ENCODE measurements at places on chromosomes 5 and 9.

DNA sequence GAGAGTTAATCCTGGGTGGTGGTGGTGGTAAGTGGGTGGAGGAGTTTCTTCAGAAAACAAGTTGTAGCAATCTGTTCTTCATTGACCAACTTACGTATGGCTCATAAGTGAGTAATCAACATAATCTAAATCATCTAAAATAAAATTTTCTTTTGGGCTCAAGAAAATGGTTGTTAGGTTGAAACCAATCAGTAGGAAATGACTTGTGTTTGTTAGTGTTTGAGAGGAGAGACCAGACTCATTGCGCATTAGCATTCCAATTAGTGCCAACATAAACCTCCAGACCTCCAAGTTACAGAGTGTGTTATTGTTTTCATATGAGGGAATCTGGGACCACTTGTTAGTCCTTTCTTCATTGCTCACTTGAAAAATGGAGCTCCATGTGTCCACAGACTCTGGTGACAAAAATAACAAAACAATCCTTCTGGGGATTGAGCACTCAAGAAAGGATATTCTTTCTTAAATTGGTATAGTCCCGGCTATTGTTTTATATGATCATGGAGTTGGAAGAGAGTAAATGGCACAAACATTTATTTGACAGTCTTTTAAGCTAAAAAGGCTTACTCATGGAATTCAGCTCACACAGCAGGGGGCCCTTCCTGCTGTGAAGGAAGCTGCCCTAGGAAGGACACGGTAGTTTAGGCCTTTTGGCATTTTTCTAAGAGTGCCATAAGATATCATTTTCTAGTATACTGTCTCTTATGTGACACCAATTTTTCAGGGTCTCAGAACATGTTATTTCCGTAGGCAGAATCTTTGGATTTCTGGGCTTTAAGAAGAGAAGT, 441.1 kb downstream of the EBF1 start:
- DNase-seq = peak; percentile 59

GRCh38 chr5:177966009-177966838, 29.8 kb downstream of the PROP1 start:
- no peak for DNase-seq

DNA sequence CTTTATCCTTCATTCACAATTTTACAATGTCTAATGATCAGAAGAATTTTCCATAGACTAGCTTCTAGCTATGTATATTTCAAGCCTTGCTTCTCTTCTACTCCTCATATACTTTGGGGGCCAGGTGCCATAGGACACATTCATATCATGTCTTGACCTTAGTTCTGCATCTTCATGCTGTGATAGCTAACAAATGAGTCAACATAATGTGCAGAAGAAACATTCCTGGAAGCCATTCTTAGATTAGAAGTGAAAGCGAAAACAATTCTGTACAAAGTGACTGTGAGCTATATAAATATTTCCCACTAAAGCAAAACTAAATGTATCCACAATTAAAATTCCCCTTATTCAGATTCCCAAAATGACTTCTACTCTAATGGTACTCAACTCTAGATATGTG, 320.2 kb upstream of the NREP start:
- no peak for DNase-seq

DNA sequence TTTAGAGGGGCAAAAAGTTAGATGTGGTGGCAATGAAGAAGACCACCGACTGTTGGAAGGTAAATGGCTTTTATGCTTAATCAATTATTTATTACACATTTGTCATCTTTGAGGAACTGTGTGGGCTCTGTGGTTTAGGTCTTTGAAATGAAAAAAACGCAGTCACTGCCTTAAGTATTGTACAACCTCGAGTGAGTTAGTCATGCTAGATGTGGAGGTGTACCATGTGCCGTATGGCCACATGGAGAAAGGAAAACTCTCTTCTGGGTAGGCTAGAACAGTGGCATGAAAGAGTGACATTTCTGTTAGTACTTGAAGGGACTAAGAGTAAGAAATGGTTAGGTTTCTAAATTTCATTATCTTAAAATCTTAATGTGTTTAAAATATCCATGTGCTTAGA, 166.1 kb downstream of the HACD4 start:
- no peak for DNase-seq

- no peak for DNase-seq
These were observed 139.8 kb downstream of the ELAVL2 start for GRCh38 chr9:23686257-23686656.

DNA sequence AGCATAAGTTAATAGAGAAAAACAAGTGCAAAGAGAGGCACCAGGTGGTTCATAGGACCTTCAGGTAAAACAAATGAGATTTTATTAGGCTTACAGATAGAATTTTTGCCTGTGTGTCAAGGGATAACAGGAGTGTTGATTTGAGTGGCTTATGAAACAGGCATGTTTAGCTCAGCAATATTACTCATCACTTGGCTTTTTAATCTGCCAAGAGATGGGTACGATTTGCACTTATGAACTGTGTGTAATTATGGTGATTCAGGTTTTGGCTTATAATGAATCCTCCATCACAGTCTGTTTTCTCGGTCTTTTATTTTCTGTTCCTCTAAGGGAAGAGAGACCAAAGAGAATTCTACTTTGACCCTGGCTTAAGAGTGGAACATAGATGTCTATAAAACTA, 199.3 kb downstream of the DMRTA1 start:
- no peak for DNase-seq

- no peak for DNase-seq
These were observed 142.3 kb downstream of the MARCHF11 start for GRCh38 chr5:16037121-16037845.

DNA sequence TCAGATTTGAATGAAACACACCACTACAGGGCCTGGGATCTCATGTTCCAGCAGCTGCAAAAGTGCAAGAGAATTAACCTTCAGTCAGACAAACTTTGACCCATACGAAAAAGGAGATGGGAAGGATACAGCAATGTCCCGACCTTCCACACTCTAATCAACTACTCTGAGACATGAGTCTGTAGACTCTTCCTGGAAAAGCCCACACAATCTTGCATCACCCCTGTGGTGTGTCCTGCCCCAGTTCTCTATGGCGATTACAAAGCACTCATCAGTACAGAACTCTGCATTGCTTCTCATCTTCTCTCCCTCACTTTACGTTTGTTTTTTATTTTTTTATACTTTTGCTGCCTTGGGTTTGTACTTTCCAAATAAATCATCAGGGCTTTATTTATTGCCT, 241.0 kb upstream of the KIF2A start:
- DNase-seq = no peak

GRCh38 chr9:132630811-132631210, 39.0 kb downstream of the DDX31 start:
- DNase-seq = no peak

- peak; percentile 76 for DNase-seq
These were observed 92.4 kb downstream of the ARL15 start for GRCh38 chr5:54217826-54218503.

GRCh38 chr5:124725040-124725434, 21.4 kb downstream of the ZNF608 start:
- DNase-seq = no peak

DNA sequence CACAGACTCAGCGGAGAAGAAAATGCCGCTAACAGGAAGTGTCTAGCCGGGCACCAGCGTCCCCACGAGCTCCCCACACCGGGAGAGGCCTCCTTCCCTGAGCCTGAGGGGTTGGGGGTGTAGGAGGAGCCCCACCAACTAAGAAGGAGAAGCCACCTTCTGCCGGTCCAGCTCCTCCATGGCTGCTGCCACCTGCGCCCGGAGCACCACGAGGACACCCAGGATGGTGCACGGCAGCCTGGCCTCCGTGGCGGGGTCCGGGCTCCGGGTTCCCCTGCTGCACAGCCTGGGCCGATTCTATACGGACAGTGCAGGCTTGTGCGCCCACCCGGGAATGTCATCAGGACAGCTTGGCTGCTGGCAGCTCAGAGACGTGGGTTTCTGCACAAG, 297 bp downstream of the LCN8 start:
- no peak for DNase-seq

- DNase-seq = no peak
These were observed 147.6 kb upstream of the NR3C1 start for GRCh38 chr5:143550986-143551630.

- no peak for DNase-seq
These were observed 43.7 kb upstream of the SHOC1 start for GRCh38 chr9:111838439-111838838.

- no peak for DNase-seq
These were observed 17.5 kb downstream of the TLE1 start for GRCh38 chr9:81671880-81672280.

GRCh38 chr5:56983593-56984361, 31.9 kb upstream of the MIER3 start:
- no peak for DNase-seq

DNA sequence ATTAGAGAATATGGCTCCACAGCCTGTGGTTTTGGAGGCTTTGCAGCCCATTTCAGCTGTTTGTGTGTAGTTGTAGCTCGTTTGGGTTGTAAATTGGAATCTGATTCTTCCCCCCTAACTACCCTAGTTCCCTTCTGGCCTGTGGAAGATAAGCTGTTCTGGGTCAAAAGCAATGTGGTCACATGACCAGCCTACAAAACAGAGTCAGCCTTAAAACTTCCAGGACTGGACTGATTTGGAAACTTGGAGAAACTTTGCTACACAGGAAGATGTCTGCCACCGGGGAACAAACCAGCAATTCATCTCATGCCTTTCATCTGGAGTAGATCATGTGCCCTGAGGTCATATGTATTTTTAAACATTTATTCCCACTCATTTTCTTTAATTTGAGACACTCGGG, 83.8 kb downstream of the DAPK1 start:
- DNase-seq = no peak

GRCh38 chr9:126775926-126776325, 28.9 kb upstream of the ZBTB43 start:
- no peak for DNase-seq

DNA sequence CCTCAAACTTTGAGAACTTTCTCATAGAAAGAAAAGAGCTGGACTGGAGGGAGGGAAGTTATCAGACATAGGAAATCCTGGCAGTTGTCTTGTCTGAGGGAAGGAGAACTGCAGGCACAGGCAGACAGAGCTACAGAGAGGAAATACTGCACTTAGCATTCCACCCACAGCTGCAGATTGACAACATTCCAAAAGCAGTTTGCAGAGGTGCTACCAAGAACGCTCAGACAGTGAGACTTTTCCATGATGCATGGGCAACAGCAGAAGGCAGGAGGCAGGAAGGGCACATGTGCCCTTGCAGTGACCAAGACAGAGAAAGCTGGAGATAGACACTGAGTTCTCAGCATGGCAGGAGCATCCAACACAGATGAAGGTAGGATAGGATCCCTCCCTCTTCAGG, 327.5 kb upstream of the ZNF462 start:
- DNase-seq = peak; percentile 9

DNA sequence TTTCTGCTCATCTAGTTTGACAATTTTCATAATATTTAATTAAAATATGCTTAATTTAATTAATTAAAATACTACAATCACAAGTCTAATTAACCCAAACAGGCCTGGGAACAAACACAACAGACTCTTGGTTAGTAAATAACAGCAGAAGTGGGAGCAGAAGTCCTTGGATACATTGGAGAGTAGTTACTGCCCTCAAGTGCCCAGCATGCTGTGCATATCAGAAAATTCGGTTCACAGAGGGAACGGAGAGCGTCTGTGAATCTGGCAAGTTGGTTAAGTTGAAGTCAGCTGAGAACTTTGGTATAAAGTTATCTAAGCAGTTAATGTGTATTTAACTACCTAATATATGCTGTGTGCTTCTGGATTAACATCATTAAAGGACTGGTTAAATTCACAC, 87.0 kb upstream of the ATG10 start:
- DNase-seq = no peak

DNA sequence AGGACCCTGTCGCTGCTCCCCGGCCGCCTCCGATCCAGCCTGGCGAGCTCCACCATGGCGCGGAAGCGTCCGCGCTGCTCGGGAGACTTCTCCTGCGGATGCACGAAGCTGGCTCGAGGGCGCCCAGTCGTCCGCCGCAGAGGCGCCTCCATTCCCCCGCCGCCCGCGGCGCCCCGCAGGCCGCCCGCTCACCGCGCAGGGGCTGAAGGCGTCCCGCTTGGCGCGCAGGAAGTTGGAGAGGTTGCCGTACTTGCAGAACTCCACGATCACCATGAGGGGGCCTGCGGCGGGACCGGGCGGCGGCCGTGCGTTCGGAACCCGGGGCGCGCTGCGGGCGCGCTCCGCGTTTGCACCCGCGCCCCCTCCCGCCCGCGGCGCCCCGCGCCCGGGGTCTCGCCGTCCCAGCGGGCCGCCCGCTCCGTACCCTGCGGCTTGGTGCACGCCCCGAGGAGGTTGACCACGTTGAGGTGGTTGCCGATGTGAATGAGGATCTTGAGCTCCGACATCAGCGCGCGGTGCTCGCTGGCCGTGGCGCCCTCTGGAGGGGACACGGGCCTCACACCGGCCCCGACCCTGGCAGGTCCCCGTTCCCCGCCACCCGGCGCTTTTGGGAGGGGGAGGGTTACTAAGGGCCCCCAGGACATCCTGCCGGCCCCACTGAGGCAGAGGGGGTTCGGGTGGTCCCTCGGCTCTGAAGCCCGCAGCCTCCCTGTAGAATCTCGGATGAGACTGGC, 27.7 kb upstream of the SCGB3A1 start:
- peak; percentile 82 for DNase-seq

- no peak for DNase-seq
These were observed 117.5 kb upstream of the CXCL14 start for GRCh38 chr5:135696317-135696716.

DNA sequence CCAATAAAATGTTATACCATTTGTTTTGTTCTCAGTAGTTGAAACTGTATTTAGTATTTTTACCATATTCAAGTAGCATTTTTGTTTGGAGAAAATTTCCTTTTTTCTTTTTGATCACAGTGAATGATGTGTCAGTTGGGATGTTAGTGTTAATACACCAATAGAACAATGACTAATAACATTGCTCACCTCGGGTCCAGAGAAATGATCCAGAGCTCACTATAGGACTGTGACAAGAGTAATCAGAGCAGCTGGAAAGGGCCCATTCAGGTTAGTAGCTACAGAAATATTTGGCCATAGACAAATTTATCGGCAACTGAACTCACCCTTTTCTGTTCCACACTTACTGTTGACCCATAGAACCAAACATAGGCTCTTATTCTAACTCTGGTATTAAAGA, 989.2 kb downstream of the TLE4 start:
- no peak for DNase-seq

- DNase-seq = peak; percentile 59
These were observed at the start of gene DPP7 for GRCh38 chr9:137114613-137115393. Gene DPP7, minus strand, starts transcription at chr9:137114733. Its CDS starts 20 bp downstream, at chr9:137114713.

DNA sequence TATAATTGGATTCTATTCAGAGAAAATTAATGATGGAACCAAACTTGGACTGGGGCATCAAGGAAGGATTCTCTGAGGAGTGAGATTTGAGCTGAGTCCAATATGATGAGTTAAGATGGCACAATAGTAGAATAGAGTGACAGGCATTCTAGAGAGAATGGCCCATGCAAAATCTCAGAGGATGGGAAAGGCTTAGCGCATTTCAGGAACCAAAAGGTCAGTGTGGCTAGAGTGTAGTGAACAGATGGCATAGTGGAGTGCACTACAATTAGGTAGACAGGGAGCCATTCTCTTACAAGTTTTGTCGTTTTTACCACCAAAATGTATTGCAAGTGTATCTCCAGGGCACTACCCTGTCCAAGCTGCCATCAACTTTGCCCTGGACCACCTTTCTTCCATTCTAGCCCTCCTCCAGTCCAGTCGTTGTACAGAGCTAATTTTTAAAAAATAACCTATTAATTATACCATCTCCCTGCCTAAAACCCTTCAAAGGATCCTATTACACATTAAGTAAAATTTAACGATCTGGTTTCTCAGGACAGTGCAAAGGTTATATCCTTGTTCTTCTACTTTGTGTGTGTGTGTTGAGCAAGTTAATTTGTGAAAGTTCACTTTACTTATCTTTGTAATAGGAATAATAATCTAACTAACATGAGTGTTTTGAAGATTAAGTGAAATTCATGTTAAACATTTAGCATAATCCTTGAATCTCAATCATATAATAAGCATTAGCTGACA, 211.7 kb downstream of the COMMD10 start:
- no peak for DNase-seq
